ENCODE measurements at places on chromosomes 7 and 10.

GRCh38 chr7:78879206-78879605, 574.3 kb downstream of the MAGI2 start:
- DNase-seq: no peak

DNA sequence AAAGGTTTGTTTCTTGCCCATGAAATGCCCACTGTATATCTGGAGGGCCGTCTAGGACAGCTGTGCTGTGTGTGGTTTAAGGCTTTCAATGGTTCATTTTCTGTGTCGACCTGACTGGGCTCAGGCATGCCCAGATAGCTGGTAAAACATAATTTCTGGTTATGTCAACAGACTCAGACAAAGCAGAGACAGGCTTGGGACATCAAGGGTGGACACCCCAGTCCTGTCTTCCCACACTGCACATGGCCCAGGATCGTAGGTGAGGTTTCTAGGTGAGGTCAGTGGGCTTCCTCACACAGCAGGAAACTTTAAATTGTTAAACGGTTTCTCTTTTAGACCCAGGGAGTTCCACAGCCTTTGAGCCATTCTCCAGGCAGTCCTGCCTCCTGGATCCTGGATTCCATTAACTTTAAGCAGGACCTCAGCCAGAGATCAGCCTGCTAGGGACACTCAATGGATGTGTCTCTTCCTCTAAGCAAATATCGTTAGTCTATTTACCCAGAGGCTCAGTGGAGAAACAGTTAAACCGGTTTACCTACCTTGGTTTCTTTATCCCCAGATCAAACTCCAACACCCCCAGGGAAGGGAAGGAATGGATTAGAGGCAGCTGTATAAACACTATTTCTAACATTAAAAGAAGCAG, 66.4 kb downstream of the ST8SIA6 start:
- DNase-seq: no peak

DNA sequence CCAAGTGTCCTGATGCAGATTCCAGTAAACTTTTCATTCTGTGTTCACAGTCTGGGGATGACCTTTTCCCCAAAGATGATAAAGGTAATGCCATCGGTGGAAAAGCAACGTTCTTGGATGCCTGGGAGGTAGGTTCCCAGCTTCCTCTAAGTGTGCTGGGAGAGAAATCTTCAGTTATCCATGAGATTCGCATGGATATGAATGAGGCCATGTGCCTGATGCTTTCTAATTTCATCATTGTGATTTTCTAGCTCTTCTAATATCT, 5.5 kb downstream of the AKR1B10 start:
- DNase-seq: no peak

DNA sequence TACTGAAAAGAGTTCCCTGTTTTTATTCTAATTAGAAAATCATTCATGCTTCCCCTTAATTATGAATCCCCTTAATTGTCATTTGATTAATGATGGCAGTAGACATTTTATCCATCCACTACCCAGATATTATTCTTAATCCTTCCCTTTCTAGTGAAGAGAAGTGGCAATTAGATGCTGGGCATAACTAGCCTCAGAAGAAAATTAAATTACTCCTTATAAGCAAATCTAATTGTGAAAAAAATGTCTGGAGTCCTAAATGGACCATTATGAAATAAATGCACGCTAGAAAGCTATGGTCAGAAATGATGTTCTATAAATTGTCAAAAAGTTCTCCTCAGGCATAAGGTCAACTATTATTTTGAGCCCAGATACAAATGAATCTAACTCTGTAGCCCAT, 4.5 kb downstream of the ABCB1 start:
- DNase-seq: no peak

GRCh38 chr7:44307905-44308595, 17.3 kb downstream of the CAMK2B start:
- DNase-seq: no peak

DNA sequence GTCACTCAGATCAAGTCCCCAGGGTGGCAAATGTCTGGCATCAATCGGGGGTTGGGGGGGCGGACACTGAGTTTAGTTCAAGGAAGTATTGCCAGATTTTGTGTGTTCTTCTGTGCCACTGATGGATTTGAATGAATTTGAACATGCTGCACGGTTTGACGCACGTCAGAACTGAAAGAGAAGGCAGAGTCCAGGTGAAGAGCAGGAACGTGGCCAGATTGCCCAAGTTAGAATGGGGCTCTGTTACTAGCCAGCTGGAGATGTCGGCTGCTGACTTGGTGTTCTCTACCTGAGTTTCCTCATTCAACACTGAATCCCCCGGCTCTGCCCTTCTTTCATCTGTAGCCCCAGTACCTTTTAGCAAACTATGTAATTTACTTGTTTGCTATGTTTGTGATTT, 180.2 kb downstream of the PRKCQ start:
- DNase-seq: no peak

Data from hippocampal formation (tissue), 2 donors.